ENCODE measurements at places on chromosomes 5 and 9.

DNA sequence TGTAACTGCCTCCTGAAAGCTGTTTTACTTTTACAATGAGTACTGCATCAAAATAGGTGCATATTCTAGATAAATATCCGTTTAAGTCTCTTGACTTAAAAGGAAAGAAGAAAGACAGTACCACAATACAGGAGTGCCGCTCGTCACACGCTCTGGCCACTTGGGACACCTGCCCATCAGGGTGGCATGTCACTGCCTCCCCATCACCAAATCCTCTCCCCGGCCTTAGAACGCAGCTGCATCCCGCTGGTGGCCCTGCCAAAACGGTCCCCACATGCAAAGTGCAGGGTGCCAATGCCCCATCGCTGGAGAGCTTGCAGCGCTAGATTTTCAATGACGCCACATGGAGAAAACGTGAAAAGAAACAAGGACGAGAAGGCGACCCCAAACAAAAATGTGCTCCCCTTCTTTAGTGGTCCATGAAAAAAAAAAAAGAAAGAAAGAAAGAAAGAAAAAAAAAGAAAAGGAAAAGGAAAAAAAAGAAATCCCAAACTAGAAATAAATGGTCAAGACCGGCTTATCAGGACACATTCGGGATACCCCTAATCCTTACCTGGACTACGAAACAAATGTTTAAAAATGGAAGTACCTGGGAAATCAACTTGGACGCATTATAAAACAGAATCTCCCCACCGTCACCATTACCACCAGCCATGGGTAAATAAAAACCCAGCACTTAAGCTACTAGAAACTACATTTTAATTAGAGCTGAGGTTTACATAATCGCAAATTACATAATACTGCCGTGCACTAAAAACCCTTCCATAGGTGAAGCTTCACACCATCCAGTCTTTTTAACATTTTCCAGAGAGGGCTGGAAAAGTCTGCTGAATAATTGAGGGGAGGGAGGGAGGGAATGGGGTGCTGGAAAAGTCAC lies 1.0 kb downstream of the ANKH start:
- peak; percentile 76 for DNase-seq

GRCh38 chr5:95782181-95782580 lies 40.3 kb downstream of the GLRX start:
- no peak for DNase-seq

GRCh38 chr5:109876941-109877669 lies 187.4 kb downstream of the MAN2A1 start:
- no peak for DNase-seq

DNA sequence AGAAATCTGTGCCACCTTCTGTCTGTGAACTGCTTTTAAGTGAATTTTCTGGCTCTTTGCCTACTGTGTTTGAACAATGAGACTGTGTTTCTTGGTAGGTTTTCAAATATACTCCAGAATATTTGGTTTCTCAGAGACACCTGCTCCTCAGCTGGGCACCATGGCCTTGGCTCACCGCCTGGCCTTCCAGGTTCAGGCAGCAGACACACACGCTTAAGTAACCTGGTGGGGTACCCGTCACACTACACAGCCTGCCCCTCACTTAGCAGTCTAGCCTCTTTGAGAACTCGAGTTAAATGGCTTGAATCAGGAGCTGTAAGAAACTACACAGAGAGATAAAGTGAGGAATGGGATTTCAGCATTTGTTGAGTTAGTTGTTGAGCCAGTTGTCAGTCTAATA lies 530.5 kb downstream of the MTRR start:
- DNase-seq: no peak

DNA sequence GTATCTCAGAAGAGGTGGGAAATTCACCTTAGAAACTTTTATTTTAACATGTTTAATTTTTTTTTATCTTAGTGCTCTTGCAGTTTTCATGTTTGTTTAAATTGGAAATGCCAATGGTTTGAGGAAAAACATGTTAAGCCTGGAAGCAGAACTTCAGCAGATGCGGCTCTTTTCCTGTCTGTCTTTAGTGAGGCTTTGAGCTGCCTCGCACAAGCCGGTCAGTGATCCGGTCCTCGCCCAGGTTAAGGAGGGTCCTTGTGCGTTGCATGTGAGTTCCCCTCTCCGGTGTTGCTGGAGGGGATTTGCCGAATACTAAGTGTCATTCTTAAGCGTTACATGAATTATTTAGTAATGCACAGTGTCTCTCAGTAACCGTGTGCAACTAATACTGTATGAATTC lies 9.4 kb upstream of the PLEKHG4B start:
- no peak for DNase-seq

DNA sequence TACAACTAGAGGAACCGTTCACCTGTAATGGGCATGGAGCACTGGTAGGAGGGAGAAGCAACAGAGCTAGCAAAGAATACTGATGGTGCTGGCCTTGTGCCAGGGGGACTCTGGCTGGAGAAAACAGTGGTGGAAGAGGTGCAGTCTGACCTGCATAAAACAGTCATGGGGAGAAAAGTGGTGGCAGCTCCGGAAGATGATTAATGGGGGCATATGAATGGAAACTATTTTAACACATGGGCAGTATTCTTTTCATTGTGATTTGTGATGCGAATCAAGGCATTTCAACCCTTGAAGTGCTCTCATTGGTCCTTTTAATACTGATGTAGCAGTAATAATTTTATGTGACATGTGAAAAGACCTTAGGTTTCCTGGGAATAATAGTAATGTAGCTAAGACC lies 219.6 kb downstream of the ADAMTS6 start:
- DNase-seq: no peak

- DNase-seq: no peak
Observed at GRCh38 chr9:127185931-127186781, 63.7 kb upstream of the ANGPTL2 start.

- DNase-seq: no peak
Observed at GRCh38 chr5:132454361-132454760, 36.2 kb downstream of the IRF1 start.

DNA sequence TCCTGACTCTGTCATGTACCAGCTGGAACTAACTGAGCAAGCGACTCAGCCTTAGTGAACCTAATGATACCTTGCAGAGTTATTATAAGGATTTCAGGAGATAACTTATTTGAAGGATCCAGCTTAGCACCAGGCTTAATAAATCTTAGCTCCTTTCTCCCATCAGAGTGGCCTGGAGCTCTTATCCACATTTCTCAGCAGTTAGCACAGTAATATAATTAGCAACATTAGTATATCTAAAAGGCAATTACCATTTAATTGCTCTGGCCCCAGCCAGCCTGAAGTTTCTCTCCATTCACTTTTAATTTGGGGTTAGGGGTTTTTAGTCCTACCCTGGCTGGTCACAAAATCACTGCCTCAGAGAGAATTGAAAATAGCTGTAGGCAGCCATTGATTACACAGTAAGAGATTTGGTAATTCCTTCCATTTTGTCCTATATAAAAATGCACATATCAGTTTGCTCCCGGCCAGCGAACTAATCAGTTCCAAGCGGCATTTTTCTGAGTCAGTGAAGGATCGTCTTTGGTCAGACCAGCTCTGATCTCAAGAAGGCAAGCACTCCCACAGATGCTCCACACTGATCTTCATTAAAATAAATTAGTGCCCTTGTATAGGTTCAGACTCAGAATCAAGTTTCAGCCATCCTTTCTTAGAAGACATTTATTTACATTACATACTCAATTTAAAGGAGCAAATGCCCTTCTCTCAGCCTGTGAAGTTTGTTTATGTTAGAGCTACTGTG lies 56.6 kb downstream of the SNCAIP start:
- DNase-seq: no peak

DNA sequence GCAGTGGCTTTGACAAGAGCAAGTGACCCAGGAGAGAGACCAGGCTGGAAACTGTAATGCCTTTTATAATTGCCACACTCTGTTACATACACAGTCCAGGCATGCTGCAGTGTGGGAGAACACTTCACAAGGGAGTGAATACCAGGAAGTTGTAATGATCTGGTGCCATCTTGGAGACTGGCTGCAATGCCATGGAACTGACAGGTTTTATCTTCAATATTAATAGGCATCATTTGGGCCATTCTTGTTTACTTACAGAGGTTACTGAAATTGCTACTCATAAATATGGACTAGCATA lies 274.3 kb downstream of the AUH start:
- DNase-seq: no peak

- DNase-seq: no peak
Observed at GRCh38 chr9:112044186-112044585, 130.9 kb downstream of the SUSD1 start.

DNA sequence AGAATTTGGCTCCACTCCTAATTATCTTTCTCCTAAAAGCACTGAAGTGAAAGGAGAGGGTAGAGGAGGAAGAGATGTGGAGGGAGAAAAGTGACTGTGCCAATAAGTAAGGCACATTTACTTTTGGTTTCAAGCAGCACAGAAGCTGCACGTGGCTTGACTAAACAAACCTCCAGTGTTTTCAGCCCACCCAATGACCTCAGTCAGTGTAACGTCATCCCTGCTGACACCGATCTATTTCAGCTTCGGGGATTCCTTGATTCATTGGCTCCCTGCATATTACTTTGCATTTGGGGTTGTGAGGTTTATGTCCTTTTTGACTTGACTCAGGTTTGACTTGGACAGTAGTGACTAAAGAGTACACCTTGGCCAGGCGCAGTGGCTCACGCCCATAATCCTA lies 35.6 kb upstream of the NIM1K start:
- DNase-seq: no peak

DNA sequence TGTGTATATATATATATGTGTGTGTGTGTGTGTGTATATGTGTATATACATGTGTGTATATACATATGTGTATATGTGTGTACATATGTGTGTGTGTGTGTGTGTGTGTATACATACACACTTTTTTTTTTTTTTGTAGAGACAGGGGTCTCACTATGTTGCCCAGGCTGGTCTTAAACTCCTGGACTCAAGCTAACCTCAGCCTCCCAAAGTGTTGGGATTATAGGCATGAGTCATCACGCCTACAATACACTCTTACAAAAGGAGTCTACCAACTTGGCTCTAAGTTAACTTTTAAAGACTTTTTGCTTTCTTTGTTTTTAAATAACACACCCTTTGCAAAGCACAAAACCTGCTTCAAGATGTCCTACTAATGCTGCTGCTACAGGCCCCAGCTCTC lies 2.1 kb downstream of the C9orf78 start:
- DNase-seq: no peak

DNA sequence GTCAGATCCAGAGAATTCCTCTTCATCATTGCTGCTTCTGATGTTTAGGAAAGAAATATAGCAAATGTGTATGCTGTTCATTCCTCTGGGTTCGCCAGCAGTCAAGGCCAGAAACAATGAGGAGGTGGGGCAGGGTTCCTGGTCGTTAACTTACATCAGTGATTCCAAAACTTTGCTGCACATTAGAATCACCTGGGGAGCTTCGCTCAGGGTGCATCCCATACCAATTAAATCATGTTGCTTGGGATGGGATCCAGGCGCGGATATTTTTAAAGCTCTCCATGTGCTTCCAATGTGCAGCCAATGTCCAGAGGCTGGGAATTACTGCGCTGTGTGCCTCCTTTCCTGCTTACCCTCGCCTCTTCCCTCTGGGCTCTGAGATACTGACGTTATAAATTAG lies 227.9 kb upstream of the KLF9 start:
- DNase-seq: no peak

- no peak for DNase-seq
Observed at GRCh38 chr9:130931508-130932254, 7.4 kb downstream of the FIBCD1 start.

DNA sequence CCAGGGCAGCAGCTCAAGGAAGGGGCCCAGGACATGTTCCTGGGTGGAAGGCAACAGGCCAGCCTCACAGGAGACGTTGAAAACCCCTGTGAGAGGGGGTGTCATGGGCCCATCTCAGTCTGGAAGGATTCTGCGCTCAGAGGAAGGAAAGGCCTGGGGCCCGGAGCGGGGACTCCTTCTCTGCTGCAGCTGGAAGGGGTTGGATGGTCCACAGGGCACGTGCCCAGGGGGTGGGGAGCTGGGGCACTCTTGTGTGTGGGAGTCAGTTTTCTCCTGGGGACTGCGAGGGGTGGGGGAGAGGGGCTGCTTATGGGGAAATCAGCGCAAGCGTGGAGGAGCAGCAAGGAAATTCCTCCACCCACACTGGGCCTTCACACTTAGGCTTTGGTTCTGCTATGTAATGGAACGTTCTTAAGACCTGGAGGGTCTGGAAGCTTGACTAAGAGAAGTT lies 2.9 kb upstream of the LPCAT1 start:
- no peak for DNase-seq

DNA sequence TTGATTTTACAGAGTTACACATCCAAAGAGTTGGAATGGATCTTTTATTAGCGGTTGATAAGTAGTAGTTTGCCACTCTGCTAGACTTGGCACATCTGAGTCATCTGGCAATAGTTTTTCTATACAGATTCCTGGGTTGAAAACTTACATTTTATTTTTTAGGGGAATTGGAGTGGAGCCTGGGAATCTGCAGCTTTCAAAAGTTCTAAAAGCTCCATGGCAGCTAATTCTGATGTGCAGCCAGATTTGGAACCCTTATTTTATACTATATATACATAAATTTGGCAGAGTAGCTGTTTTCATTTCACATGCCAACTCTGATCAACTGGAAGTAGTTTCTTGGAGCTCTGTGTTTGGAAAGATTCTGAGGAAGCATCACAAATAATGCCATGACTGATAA lies 715.5 kb downstream of the TLR4 start:
- no peak for DNase-seq

- DNase-seq: no peak
Observed at GRCh38 chr5:150215979-150216944, 26.4 kb downstream of the SLC6A7 start.

GRCh38 chr5:103669615-103670014 lies 107.0 kb upstream of the NUDT12 start:
- DNase-seq: no peak

DNA sequence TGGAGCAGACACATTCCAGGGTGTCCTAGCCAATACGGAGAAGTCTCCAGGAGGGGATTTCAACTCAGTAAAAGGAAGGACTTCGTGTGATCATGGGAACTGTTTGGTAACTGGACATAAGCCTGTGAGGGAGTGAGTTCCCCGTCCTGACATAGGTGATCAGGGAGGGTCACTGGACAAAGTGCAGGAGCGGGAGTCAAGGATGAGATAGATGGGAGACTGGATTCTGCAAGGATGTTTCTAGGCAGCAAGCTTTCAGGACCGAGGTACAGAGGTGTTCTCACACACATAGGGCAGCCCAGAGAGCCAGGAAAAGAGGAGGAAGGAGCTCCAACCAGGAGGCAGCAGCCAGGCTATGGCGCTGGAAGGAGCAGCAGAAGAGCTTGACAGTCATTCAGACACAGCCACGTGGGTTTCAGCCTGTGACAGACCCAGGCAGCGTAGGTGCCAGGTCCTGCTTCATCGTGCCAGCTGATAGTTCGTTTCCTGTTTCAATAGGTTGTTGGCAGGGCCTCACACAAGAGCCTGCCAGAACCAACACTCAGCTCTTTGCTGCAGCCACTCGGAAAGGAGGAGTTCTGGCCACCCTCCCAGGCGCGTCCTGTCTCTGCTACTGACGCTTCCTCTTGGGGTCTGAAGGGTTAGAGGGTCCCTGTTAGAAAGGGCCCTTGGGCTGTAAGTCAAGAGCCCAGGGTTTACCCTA lies 84.1 kb downstream of the AMBP start:
- DNase-seq: no peak

GRCh38 chr5:17769277-17769676 lies 135.0 kb downstream of the TAF11L14 start:
- no peak for DNase-seq
